ENCODE measurements at places on chromosomes 2 and 18. TPM values are rescaled to one million over a fixed set of nuclear protein-coding genes. Genes with fewer than 3 reads are reported as not detected.
A peak's percentile ranks its signal among the peaks of the same experiment; 100 is the strongest.

DNA sequence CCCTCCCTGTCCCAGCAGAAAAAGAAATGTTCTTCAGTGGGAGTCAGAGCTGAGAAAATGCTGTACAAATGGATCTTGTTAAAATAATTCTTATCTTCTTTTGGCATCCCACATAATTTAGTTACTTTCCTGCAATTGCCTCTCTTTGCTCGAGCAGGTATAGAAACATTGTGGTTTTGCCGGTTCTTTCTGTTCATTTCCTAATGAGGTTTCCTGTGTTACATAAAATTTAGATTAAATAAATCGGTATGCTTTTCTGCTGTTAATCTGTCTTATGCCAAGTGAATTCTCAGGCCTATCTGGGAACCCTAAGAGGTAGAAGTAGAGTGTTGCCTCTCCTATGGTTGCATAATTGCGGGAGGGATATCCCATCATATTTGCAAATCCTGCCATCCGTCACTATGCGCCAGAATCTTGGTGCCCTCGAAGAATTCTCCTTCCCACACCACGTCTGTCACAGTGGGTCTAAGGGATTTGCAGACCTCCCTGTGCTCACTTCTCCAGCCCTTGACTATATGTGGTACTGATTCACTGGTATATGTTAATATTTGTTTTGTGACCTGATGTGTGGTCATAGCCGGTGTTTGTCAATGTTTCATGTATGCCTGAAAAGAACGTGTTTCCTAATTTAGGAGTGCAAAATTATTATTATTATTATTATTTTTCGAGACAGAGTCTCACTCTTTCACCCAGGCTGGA lies 12.2 kb upstream of the HDAC4 start:
- no peaks in the 10 kb centered on the region for H3K4me1 ChIP-seq
- no peak for DNase-seq
- H3K4me3 ChIP-seq = no peak overlapping the region
- no peak overlapping the region for H3K27ac ChIP-seq
- no peaks in the 10 kb centered on the region for H3K36me3 ChIP-seq
- no peaks in the 10 kb centered on the region for H3K27me3 ChIP-seq

GRCh38 chr2:201298462-201299052 lies 38.2 kb downstream of the CASP8 start:
- no peak overlapping the region for H3K4me3 ChIP-seq
- H3K4me1 ChIP-seq = no peaks in the 10 kb centered on the region
- DNase-seq = no peak
- H3K27me3 ChIP-seq = no peaks in the 10 kb centered on the region
- H3K36me3 ChIP-seq = no peaks in the 10 kb centered on the region

DNA sequence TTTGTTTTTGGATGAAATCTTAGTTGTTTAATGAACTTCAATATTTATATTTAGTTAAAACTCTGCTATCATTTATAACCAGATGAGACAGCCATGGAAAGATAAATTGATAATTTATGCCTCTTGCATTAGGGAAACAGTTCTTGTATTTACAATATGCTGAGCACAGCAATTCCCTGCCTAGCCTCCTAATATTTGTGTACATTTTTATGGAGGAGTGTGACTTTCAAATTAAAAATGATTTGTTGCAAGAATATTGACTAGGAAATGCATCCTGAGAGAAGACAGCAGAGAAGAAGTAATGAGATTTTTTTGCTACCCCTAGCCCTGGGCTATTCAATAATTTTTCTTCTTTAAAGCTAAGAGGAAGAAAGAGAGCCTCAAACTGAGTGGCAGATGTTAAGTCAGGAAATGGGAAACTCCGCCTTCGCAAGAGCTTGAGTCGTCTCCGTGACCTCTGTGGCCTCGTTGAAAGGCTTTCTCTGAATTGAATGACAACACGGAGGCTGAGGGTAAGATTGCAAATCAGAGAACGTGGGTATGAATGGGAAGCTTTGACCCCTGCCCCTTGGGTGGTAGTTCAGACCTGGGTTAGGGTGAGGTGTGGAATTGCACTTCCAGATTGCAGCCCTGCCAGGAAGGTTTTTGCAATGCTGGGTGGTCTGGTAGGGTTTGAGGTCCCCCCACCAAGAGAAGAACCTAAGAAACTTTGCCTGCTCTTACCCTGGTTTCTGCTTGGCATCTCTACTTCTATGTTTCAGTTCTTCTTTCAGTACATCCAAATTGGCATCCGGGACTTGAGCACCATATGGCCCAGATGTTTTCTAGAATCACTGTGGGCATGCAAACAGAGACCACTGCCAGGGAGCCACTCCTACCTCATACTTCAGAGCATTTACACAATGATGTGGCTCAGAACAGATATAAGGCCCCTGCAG lies 210.3 kb upstream of the RBMS1 start:
- H3K27ac ChIP-seq = no peak overlapping the region
- peak; percentile 47 for DNase-seq
- no peak overlapping the region for H3K4me3 ChIP-seq
- H3K4me1 ChIP-seq = no peaks in the 10 kb centered on the region
- no peaks in the 10 kb centered on the region for H3K36me3 ChIP-seq

DNA sequence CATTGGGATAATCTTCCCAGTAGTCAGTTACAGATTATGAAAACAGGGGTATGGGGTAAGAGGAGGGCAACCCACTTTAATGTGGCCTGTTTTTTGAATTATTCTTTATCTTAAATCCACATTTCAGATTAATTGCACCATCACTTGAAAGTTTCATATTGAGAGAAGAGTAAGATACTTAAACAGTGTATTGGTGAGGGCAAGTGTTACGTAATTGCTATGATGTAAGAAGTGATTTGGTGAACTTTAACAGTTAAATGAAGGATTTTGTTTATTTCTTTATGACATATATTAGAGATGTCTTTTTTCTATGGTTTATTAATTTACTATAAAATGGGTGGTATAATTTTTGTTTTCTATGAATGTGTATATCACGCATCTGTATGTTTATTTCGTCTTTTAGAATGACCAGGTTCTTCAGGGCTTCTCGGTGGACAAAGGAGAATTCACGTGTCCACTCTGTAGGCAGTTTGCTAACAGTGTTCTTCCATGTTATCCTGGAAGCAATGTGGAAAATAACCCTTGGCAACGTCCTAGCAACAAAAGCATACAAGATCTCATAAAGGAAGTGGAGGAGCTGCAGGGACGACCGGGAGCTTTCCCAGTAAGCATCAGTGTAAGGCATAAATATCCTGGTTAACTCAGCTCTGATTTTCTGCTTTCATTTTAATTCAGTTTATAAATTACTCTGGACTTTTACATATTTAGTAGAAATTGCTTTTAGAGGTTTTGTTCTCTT lies 171.2 kb upstream of the MYO3B start:
- no peaks in the 10 kb centered on the region for H3K4me1 ChIP-seq
- H3K27ac ChIP-seq = no peak overlapping the region
- no peaks in the 10 kb centered on the region for H3K27me3 ChIP-seq

DNA sequence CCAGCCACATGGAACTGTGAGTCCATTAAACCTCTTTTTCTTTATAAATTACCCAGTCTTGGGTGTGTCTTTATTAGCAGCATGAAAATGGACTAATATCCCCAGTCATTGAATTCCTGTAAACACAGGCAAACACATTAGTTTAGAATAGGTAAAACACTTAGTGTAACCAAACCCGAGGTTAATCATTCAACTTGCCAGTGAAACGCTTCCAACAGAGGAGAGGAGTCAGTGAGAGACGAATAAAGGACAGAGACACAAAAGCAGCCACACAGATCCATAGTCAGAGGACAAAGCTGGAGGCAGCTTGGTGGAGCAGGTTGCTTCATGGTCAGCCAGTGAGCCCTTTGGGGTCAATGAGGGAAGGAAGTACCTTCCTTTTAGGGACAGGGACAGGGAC lies 348.1 kb downstream of the TGIF1 start:
- no peaks in the 10 kb centered on the region for H3K27me3 ChIP-seq
- no peak overlapping the region for H3K27ac ChIP-seq
- no peak for DNase-seq
- no peaks in the 10 kb centered on the region for H3K36me3 ChIP-seq
- H3K4me3 ChIP-seq = no peak overlapping the region

HDAC4 gene
- 44.9 TPM for total RNA-seq

SLC11A1 gene
- total RNA-seq = 419 TPM

IL18R1 gene
- total RNA-seq = 27.5 TPM

All from lower lobe of right lung (tissue), 2 donors.